ENCODE measurements at places on chromosomes 1 and 21.

DNA sequence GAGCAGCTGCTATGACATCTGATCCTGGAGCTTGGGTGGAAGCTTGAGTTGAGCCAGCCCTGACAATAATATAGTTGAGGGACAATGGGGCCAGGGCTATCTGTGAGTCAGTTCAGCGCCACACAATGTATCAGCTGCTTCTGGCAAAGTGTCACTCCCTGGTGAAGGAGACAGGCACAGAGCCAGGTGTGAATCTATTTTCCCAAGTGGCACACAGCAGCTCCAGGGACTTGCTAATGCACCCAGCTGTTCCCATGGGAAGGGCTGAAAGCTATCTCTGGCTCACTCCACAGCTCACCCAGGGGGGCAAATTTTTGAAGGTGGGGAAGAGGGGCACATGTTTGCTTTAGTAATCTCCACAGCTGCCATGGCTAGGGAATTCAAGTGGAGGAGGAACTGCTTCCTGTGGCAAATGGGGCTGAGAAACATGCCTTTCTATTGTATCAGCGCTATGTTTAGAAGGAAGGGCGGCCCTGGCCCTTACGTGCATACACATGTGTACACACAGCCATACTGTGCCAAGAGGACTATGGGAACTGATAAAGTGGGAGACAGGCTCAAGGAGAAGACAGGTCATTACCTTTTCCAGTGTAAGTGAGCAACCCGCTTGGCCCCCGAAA, 2.2 kb downstream of the CYB5R1 start:
- DNase-seq, result no peak

DNA sequence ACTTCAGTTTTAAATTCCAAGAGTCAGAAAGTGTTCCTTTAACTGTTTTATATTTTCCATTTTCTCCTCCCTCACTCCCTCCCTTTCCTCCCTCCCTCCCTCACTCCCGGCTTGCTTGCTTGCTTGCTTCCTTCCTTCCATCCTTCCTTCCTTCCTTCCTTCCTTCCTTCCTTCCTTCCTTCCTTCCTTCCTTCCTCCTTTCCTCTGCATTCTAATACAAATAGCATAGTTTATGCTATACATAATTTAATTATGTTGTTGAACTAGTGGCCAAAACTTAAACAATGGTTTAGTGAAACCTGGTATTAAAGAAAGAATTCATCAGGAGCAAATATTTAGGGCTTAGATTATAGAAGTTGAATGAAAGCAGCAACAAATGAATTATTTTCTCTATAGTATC, 188.5 kb upstream of the OLFM3 start:
- no peak for DNase-seq

DNA sequence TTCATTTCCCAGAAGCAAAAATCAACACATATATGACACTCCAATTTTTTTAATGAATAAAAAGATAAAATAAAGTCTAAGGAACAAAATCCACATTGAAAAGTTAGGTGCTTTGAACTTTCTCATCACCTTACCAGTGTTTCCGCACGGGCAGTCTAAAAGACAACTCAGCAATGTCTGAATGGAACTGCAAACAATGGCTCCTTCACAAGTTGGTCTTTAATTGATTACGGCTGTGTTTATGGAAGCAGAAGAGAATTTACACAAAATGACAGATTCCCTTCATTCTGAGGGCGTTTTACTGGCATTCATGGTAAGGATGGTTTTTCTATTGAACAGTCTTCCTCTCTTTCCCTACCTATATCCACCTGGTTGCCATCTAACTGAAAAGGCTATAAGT, 65.0 kb upstream of the RNPC3 start:
- DNase-seq, result no peak

DNA sequence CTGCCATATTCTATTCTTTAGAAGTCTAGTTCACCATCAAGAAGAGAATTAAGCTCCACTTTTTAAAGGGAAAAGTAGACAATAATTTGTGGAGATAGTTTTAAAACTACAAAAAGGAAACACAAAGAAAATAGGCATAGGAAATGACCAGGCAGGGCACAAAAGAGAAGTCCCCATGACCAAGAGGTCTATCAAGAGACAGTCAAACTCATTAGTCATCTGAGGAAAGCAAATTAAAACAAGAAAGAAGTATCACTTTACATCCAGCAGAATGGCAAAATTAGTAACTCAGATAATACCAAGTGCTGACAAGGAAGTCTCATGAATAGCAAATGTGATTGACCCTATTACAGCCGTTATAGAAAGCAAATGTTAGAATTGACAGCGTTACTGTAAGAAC, 243.7 kb upstream of the SNX7 start:
- DNase-seq, result no peak

DNA sequence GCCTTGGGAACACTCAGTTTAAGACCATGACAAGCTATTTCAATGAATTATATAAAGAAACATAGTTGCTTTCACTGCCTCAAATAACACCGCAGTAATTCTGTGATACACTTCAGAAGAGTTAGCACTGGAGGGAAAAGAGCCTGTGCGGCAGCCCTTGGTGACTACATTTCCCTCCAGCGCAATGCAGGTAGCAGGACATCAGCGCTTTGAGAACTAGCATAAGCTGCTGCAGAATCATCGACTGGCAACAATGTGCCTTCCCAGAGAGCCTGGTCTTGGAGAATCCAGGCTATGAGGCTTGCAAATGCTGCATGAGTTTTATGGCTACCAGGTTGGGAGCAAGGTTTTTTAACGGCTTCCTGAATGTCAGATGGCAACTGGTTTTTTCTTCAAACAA, 7.5 kb downstream of the NRIP1 start:
- no peak for DNase-seq

All from D721Med (cell line).